ENCODE measurements at places on chromosomes 16 and 17. TPM values are rescaled to one million over a fixed set of nuclear protein-coding genes. Genes with fewer than 3 reads are reported as not detected.

Gene RHBDF1
- total RNA-seq = 146 TPM

Gene G6PC1
- total RNA-seq = not detected

GRCh38 chr17:72998343-72998742, 94.1 kb downstream of the SLC39A11 start:
- no peaks in the 10 kb centered on the region for H3K27me3 ChIP-seq
- DNase-seq = no peak
- H3K4me3 ChIP-seq = no peak overlapping the region

DNA sequence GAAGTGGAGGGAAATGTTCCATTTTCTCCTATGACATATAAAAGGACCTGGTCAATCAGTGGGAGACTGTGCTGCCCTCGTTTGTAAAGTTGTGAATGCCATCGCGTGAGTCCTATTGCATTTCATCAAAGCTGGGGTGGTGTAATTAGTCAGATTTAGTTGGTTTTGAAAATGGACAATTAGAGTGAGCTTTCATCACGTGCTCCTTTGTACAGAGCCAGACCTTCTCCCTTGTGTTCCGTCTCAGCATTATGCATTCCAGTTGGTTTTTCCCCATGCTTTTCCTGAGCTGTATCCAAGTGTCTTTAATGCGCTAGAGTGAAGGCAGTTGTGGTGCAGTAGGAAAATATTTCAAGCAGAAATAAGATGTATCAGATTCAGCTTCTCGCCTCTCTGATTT, 10.4 kb downstream of the SEC14L1 start:
- H3K36me3 ChIP-seq = peaks cover 18% of the 10 kb centered on the region
- no peaks in the 10 kb centered on the region for H3K27me3 ChIP-seq
- H3K4me1 ChIP-seq = no peaks in the 10 kb centered on the region
- DNase-seq = no peak
